ENCODE measurements at places on chromosomes 3 and 15.

DNA sequence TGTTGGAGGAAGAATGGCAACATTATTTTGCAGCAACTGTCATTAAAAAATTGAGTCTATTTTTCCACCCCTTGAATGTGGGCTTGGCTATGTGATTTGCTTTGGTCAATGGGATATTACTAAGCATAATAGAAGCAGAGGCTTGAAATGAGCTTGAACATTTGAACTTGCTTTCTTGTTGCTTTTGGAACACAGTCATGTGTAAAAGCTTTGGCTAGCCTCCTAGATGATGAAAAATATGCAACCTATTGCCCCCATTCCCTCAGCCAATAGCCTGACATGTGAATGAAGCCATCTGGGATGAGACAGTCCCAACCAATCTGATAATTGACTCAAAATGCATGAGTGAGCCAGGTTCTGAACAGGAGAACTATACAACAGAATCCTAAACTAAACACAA, 78.4 kb downstream of the PLSCR2 start:
- DNase-seq: no peak

- no peak for DNase-seq
Measured at GRCh38 chr15:26773917-26774316, 1.1 kb upstream of the GABRB3 start.

- DNase-seq: no peak
Measured at GRCh38 chr15:77791941-77792340, 159.2 kb upstream of the LINGO1 start.

DNA sequence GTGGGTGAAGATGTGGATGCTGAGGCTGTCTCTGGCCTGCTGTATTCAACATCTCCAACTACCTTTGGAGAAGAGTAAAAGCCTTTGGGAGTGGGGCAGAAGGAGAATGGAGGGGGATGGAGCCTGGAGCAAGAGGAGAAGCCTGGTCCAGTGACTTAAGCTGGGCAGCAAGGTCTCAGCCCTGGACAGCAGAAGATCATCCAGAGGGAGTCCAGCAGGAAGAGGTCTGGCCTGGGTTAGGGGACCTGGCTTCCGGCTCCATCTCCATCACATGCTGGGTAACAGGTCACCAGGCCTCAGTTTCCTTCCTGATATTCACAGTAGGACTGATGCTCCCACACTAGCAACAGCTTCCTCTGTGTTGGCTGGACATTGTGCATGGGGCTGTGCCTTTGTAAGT, 3.8 kb upstream of the ISL2 start:
- DNase-seq: no peak

DNA sequence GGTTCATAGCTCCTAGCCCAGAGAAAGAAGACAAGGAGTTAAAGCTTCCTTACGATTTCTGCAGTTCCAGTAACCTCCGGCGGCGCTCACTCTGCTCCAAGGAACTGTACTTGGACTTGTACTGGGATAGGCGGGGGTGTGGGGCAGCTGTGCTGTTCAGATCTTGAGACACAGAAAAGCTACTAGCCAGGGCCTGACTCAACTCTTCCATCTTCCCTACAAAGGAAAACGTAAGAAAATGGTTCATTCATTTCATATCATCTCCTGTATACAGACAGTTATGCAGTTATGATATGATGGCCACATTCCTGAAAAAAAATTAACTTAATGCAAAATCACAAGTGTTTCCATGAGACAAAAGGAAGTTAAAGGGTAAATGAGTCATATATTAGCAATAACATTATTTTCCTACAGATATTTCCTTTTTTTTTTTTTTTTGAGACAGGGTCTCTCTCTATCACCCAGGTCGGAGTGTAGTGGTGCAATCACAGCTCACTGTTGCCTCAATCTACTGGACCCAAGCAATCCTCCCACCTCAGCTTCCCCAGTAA, 4.6 kb downstream of the SNUPN start:
- DNase-seq: no peak

GRCh38 chr3:24377218-24377993, 117.2 kb downstream of the THRB start:
- no peak for DNase-seq

GRCh38 chr15:63752075-63752684, 81.6 kb downstream of the HERC1 start:
- DNase-seq: peak; percentile 41

- DNase-seq: no peak
Measured at GRCh38 chr3:180980611-180981010, 8.9 kb downstream of the DNAJC19 start.

- no peak for DNase-seq
Measured at GRCh38 chr3:178223876-178224275, 312.4 kb upstream of the KCNMB2 start.

- no peak for DNase-seq
Measured at GRCh38 chr3:42092006-42092405, 849 bp downstream of the TRAK1 start.

DNA sequence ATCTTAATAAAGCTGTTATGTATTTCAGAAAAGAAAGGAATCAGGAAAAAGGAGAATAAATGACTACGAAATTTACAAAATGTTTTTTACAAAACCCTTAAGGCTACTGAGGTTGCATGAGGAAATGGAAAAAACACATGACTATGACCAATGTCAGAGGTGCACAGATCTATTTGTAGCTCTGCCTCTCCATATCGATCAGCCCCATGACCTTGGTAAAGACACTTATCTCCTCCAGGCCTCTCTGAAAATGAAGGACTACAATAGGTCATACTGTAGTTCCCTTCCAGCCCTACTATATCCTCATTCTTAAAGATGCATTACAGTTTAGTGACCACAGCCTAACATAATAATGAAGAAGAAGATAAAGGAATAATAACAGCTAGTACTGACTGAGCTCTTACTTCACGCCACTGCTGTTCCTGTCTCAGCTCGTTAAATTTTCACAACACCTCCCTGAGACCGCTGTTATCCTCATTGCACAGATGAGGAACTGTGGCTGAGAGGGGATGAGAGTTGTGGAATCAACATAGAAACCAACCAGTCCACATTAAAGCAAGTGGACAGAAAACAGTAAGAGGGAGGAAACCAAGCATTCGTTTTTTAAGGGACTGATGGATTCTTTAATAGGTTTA, 163.2 kb downstream of the MAGI1 start:
- DNase-seq: no peak

- DNase-seq: no peak
Measured at GRCh38 chr3:103786296-103786695, 1351.5 kb downstream of the ZPLD1 start.

DNA sequence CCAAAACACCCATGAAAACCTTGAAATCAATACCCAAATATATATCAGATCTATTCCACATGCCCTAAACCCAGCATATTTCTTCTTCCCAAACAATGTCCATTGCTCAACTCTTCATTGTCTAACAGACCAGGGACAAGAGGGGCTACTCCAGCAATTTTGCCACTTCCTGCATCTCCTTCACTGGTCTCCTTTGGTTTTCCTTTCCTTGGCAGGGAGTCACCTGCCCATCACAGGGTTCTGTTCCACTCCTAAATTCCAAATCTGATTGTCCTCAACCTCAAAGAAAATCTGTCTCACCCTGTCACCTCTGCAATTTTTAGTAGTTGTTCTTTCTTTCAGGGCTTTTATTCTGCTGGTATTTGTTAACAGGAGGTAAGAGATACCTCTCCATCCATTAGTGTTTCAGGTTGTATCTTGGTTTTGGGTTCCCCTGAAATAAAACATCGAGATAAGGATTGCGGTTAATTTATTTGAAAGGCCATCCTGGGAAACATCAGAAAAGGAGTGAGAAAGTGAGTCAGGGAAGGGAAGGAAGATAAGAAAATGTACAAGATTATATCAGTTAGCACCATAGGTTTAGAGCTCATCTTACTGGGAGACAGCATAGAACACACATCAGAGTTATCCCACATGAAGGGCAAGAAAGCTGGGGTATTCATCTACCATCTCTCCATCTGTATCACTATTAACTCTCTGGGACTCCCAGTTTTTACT, 13.6 kb downstream of the ZBED2 start:
- no peak for DNase-seq

DNA sequence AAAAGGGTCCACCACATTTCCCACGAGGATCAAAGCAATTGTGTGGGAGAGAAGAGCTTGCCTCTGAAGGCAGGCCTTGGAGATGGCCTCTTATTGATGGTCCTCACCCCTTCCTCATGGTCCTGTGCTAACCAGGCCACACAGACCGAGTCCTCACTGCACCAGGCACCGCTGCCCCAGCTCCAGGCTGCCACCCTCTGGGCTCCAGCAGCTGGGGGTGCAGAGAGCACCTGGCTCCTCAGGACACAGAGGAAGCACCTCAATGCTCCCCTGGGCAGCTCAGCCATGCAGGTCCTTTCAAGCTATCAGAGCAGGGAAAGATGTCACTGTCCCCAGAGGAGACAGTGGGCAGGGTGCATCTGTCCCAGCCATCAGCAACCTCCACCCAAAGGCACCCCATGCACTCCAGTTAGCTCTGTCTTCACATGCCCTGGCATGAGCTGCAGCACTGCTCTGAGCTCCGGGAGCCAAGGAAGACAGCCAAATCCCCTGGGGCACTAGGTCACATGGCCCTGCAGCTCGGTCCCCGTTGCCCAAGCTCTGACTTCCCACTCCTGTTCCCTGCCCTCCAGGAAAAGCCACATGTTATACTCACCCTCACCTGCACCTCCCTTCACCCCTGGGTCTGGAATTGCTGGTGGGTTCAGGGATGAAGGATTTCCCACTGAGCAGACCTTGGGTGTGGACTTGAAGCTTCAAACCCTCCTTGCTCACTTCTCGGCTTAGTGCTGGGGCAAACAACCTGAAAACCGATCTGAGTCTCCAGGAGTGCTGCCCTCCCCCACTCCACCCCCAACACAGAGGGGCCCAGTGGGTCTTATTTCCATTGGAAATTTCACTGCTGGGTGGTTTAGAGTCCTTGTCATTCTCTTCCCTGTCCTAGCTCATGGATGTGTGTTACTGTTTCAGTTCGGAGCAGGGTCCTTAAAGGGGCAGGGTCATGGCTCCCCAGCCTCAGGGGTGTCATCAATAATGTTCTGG, 32.6 kb downstream of the ALS2CL start:
- DNase-seq: no peak

GRCh38 chr3:133792171-133792763, 13.3 kb upstream of the SRPRB start:
- DNase-seq: no peak

- DNase-seq: no peak
Measured at GRCh38 chr15:67125589-67126502, 60.4 kb downstream of the SMAD3 start.

DNA sequence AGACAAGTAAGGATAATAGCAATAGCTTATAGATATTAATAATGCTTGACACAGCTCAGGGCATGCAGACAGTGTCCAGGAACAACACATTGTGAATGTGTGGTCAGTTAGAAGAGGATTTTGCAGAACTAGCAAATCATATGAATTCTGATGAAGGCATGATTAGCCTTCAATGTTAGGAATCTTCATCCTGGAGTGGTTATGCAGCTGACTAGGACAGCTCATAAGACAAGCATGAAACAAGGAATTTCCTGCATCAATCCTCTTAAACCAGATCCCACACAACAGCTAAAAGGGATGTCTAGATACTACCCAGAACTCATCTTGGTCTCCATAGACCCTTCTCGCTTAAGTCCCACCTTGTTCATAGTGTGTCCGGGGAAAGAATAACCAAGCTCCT, 499.0 kb upstream of the ATP11B start:
- no peak for DNase-seq

DNA sequence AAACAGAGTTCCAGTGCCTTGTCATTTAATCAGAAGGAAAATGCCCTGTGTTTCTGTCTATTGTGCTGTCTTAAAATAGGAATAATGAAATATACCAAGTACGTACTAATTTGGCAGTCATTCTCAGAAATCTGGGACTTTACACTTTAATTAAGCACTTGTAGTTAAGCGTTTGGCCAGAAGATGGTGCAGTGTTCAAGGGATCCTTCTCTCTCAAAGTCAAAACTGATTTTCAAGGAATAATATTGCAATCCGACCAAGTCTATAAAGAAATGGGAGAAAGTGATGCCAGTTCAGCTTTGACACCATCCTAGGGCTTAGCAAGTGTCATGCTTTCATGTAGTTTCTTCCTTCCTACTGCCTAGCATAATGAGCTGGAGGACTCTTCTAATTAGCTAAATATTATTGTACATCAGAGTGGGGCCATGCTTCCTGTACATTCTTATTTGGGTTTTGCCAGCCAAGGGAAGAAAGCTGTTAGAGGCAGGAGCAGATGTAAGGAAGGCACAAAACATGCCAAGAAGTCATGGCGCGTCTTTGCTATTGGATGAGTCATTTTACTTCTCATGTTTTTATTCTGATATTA, 64.8 kb downstream of the SAMMSON start:
- DNase-seq: peak; percentile 7

DNA sequence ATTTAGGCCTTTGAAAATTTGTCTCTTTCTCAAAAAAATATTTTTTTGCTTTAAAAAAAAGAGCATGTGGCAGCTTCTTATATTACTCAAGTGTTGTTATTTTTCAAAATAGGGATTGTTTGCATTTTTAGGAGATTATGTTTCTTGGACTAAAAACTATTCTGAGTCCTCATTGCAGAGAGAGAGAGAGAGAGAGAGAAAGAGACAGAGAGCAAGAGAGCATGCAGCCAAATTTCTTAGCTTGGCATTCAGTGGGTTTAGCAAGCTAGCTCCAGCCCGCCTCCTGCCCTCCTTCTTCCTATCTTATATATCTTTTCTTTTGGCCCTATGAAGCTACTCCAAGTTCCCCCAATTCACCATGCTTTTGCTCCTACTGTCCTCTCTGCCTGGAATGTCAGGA, 55.7 kb downstream of the CEMIP start:
- DNase-seq: no peak

DNA sequence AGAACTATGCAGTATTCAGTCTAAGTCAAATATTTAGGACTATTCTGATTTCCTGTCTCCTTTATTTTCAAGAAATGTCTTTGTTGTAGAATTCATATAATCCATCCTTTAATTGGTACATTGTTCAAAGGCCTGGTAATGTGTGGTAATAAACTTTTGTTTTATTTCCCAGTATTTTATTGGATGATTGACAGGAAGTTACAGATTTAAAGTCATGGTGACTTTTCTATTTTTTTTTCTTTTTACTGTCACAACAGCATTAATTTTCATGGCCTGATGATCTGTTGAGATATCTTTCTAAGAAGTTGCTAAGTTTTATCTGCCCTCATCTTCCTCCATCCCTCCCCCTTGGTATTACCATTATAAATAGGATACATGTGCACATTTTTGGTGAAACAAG, 161.7 kb downstream of the PTPRG start:
- DNase-seq: no peak

- no peak for DNase-seq
Measured at GRCh38 chr3:59608356-59608755, 558.5 kb upstream of the CFAP20DC start.

- no peak for DNase-seq
Measured at GRCh38 chr15:75920079-75920478, 16.4 kb downstream of the FBXO22 start.

Measured in CD4-positive, alpha-beta T cell treated with Interferon alpha-2 for 1 hour (primary cell).